AG09309 (cell line): ENCODE measurements at places on chromosomes 16 and 17.
A peak's percentile ranks its signal among the peaks of the same experiment; 100 is the strongest.

- no peak for DNase-seq
These were observed 131.6 kb downstream of the CDH13 start for GRCh38 chr16:82758406-82758805.

DNA sequence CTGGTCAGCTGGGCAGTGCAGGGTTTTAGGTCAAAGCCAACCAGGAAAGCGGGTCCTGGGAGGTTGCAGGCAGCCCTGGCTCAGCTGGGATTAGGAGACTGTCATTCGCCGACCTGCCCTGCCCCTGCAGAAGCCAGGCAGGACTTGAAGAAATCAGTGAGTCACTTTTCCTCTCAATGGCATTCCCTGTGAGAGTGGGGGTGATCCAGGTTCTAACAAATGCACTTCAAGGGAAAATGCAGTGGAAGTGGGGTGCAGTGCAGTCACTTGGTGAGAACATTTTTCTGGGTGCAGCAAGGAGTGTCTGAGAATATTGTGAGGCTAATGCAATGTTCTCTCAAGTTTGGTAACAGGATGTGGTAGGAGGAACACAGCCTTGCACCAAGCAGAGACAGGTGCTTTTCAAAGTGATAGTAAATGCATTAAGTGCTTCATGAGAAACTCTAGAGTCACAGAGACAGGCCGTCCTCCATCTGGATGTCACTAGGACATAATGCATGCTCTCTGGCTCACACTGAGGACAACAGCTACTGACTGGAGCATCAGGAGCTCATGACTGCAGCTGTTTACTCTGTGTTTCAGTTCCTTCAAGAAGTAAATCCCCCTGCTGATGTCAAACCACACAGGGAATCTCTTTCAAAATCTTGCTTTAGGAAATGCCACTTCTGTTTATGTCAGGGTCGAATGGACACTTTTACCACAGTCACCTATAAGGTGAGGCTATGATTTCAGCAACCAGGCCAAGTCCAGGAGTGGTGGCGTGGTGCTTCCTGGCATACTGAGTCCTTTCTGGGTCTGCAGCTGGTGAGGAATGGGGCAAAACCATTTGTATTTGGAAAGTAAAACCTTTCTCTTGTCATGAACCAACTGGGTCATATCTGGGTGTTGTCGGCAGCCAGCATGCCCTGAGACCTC lies 16.7 kb downstream of the CDK5R1 start:
- DNase-seq: no peak

DNA sequence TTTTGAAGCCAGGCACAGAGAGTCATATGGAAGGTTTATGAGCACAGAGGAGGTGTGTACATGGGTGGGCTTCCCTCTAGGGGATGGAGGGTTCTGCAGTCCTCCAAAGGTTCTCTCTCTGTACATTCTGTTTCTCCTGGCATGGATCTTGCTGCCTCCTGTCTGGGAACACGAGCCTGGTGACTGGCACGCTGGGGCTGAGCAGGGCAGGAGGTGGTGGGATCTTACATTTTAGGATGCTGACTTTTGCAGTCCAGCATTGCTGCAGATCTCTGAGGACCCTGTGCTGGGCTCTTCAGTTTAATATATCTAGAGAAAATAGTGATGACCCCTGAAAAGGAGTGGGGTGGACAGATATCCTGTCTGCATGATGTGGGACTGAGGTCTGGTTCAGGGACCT lies 23.0 kb downstream of the FOXL1 start:
- no peak for DNase-seq

GRCh38 chr16:82671741-82672140 lies 45.0 kb downstream of the CDH13 start:
- no peak for DNase-seq

GRCh38 chr17:19313066-19313745 lies 49.3 kb downstream of the B9D1 start:
- no peak for DNase-seq

GRCh38 chr16:15573274-15573895 lies 69.6 kb downstream of the MARF1 start:
- DNase-seq: no peak

GRCh38 chr16:29112755-29113347 lies 128.0 kb downstream of the LAT start:
- DNase-seq: no peak

- no peak for DNase-seq
These were observed 7.3 kb downstream of the ABCA3 start for GRCh38 chr16:2333231-2333630.

GRCh38 chr17:53687324-53687723 lies 135.4 kb upstream of the KIF2B start:
- DNase-seq: no peak

GRCh38 chr16:6884002-6884401 lies 448.6 kb upstream of the RBFOX1 start:
- no peak for DNase-seq

DNA sequence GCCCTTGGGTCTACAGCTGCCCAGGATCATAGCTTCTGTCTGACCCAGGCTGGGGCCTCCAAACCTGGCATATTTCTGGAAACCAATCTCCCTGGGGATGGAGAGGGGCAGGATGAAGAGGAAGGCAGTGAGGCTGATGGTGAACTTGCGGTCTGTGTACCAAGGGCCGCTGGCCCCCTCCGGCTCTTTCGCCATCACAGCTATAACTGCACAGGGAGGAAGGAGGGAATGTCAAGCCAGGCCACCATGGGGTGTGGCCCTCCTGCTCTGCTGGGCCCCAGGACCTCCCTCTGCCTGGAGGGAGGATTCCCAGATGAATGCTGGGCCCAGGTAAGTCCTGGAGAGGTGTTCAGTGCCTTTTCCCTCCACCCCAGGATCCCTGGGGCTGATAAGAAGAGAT lies 6.3 kb downstream of the SLC38A7 start:
- DNase-seq: no peak

DNA sequence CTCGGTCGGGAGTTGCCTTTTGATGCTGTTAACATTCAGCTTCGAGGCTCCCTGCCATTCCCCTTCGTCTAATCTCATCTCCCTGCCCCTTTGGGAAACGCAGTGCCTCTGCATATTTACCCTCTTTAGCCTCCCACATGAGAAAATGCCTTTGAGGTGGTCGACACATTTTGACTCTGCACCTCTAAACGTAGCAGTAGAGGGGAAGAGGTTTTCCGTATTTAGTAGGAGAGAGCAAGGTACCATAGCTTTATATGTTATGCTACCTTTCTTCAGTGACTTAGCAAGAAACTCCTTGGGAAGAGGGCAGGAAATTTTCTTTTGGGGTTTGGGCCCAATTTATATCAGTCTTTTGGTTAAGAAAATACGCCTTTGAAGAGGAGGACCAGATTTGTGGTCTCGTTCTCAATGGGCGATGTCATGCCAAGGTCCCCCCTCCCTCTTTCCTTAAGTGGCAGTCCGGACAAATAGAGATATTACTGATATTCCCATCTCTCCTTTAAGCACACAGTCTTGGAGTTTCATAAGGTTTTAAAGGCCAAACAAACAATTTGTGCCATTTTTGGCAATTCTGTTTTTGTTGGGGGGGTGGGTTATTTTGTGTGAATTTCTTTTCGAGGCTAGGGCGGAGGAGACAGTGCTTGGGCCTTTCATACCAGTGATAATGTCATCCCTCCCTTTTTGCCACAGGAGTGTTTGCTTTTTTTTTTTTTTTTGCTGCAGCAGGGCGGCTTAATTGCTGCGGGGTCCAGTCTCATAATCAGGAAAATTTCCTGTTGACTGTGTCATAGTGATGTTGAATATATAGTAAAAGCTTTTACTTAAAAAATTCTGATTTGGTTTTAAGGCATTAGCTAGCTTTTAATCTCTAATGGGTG lies 1.5 kb downstream of the PAFAH1B1 start:
- no peak for DNase-seq

DNA sequence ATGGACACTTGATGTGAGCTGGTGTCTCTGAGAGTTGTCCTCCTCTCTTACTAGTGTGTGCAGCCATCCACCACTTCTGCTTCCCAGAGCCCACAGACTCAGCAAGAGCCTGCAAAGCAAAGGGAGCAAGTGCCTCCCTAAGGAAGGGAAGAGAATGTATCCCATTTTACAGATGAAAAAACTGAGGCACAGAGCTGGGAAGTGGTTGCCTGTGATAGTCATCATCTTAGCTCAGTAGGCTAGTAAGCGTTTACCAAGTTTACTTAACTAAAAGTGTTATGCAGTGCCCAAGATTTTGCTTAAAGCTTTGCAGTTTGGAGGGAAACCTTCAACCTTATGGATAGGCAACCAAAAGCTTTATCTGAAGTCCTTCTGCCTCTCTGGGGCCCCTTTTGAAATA lies 23.0 kb upstream of the EFCAB13 start:
- no peak for DNase-seq

DNA sequence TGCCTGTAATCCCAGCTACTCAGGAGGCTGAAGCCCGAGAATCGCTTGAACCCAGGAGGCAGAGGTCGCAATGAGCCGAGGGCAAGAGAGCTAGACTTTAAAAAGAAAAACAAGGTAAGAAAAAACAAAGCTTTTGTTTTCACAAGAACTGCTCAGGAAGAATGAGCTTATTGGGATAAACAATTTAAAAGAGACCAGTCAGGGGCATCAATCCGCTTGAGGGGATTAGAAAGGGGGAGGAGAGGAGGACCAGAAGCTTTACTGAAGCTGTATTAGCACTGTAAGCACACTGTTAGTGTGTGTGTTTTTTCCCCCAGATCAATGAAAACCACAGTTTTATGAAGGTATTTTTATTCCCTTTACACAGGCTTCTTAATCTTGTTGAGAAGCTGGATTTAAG lies 8.8 kb downstream of the TMEM170A start:
- no peak for DNase-seq

GRCh38 chr17:47275245-47275984 lies 21.8 kb downstream of the ITGB3 start:
- DNase-seq: peak; percentile 77

- DNase-seq: no peak
These were observed 44.3 kb upstream of the PVALEF start for GRCh38 chr17:81120695-81121621.

- DNase-seq: no peak
These were observed 211.4 kb downstream of the GRIN2A start for GRCh38 chr16:9970796-9971195.

GRCh38 chr17:36980280-36980761 lies 31.6 kb downstream of the AATF start:
- DNase-seq: no peak

GRCh38 chr16:27918755-27919154 lies 144.8 kb downstream of the GSG1L start:
- DNase-seq: no peak

DNA sequence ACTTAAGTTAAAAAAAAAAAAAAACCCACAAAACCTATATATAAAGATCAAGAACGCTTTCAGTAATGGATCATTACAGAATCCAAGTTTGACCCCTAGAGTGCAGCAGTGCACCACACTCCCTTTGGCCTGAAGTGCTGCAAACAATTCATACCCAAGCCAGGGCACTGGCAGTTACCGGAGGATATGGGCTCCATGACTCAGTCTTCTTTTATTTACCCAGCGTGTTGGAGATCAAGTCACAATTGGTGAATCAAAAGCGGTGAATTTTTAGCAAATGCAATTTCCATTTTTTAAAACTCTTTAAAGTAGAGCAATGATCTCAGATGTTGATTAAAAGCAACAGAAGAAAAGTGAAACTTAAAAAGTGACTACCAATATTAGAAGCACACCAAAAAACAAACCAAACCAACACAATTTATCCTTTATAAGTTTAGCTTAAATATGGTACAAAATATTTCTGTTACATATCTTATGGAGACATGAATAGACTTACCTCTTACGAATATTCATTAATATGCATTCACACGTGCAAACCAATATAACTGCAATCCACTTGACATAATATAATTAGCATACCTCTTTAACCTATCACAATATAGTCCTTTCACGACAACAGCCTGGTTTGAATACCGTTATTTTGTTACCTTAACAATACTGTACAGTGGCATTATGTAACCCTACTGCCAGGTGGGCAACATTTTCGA lies 46.3 kb downstream of the ZNF652 start:
- DNase-seq: peak; percentile 74

GRCh38 chr17:491086-492021 lies 138.7 kb upstream of the RPH3AL start:
- no peak for DNase-seq

- DNase-seq: no peak
These were observed 34.1 kb downstream of the SNX29 start for GRCh38 chr16:12010388-12011251.

- no peak for DNase-seq
These were observed 9.3 kb downstream of the ZNF629 start for GRCh38 chr16:30777591-30778297.

DNA sequence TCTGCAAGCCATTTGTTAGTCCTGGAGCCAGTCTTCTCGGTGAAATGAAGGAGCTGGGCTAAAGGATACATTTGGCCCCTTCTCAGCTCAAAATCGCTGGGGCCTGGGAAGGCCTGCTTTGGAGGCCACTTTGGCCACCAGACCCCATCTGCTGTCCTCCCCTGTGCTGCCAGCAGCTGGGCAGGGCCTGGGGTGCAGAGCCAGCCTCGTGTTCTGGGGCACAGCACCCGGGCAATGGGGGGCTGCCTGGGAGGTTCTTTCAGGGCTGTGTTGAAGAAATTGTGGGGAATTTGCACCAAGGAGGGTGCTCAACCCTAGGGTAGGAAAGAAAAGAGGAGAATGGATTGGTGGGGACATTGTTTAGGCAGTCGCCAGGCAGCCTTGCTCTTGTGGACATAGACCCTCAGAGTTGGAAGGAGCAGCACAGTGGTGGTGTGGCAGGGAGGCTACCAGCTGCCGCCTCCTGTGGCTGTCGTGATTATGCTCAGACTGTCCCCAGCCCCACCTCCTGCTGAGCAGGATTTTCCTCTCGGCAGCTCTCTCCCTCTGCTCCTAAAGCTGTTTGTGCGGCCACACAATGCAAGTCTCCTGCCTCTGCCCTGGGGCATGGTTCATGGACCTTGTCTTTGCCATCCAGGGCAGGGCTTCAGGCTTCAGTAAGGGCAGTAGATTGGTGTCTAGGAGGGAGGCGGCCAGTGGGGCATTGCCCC lies 174.8 kb downstream of the NTN1 start:
- DNase-seq: no peak

- DNase-seq: peak; percentile 10
These were observed 55.4 kb downstream of the TENT4B start for GRCh38 chr16:50208460-50208931.

- no peak for DNase-seq
These were observed 44.5 kb downstream of the CLEC16A start for GRCh38 chr16:10988879-10989278.

GRCh38 chr17:75822800-75823166 lies 21.4 kb downstream of the UNC13D start:
- no peak for DNase-seq

GRCh38 chr17:82241926-82242697 lies 13.3 kb downstream of the SLC16A3 start:
- no peak for DNase-seq

DNA sequence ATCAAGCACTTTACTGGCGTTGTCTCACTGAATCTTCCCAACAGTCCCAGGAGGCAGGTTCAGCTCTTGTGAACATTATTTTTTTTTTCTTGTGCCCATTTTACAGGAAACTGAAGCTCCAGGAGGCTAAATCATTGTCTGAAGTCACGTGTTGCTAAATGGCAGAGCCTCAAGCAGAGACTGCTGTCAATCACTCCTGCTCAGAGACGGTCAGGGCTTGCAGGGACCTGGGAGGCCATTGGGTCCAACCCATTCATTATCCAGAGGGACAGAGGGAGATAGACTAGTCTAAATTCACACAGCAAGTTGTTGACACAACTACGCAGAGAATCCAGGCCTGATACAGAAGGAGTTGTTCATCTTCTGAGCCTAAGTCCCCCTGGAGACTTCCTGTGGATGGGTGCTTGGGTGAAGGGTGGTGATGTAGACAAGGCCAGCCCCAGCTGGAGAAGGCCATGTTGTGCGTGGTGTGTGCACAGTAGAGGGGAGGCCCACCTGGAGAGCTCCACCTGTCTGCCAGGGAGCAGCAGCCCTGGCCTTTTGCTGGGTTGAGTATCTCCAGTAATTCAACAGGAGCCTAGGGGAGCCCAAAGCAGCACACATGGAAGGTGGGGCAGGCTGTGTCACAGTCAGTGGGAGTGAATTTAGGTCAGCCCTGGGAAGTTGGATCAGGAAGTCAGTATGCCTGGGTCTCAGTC lies 24.3 kb upstream of the C1QL1 start:
- DNase-seq: no peak
